ENCODE measurements at places on chromosomes 1 and 21. TPM values are rescaled to one million over a fixed set of nuclear protein-coding genes. Genes with fewer than 3 reads are reported as not detected.

DNA sequence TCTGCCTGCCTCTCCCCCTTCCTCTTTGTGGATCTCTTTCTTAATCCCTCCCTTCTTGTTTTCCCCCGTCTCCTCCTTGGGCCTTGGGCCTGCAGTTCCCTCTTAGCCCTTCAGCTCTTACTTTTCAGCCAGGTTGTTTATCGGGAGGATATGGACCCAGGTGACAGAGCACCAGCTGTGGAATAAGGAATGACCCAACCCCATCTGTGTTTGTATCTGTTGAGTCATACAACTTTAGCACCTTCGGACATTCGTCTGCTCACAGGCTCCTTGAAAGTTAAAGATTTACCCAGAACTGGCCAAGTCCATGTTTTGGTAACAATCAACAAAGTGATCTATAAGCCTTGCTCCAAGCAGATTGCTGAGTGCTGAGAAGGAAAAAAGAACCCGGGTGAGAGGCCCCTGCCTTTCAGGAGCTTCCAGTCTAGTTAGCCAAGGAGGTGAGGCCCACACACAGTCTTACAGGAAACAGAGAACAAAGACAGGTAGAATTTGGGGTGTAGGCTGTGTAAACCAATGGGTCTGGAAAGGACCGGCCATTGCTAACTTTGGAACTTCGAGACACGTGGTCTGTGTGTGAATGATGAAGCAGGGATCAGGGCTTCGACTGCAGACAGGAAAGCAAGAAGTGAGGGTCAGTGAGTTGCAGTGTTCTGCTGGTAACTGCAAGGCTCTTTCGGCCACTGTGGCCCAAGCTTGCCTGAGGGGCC is 66.7 kb upstream of the F3 start:
- no peak for DNase-seq

- DNase-seq: no peak
Observed at GRCh38 chr1:119002028-119002686, 14.0 kb upstream of the TBX15 start.

DNA sequence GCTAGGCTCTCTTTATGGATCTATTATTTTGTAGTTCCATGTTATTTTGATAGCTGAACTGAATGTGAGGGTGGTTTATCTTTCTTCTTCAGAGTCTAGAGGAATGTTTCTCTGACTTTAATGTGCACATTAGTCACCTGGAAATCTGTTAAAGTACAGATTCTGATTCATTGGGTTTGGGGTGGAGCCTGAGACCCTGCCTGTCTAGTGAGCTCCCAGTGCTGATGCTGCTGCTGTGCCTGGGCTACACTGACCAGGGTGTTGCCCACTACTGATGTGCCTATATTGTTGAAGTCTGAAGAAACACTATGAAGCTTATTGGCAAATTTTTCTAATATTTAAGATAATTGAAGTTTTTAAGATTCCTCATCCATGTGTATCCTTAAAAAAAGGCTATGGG is 35.9 kb downstream of the CD46 start:
- no peak for DNase-seq

DNA sequence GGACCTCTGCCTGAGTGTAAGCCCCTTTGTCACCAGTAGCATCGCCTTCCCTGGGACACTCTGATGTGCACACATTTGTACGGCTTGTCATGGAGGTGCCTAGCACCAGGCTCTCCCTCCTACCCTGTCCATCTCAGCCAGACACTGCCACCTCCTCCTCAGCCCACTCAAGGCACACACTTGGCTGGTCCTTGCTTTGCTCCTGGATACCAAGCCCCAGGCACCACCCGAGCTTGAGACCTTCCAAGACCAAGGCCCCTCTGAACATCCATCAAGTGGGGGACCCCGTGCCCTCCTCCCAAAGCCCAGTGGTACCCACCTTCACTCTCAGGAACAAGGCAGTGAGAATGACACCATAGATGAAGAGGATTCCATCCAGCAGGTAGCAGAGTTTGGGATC is 78.0 kb downstream of the CD247 start:
- DNase-seq: no peak

FAM3B gene
- polyA plus RNA-seq: 21.4 TPM

GRCh38 chr1:73100216-73100615 is 817.9 kb upstream of the NEGR1 start:
- no peak for DNase-seq

DNA sequence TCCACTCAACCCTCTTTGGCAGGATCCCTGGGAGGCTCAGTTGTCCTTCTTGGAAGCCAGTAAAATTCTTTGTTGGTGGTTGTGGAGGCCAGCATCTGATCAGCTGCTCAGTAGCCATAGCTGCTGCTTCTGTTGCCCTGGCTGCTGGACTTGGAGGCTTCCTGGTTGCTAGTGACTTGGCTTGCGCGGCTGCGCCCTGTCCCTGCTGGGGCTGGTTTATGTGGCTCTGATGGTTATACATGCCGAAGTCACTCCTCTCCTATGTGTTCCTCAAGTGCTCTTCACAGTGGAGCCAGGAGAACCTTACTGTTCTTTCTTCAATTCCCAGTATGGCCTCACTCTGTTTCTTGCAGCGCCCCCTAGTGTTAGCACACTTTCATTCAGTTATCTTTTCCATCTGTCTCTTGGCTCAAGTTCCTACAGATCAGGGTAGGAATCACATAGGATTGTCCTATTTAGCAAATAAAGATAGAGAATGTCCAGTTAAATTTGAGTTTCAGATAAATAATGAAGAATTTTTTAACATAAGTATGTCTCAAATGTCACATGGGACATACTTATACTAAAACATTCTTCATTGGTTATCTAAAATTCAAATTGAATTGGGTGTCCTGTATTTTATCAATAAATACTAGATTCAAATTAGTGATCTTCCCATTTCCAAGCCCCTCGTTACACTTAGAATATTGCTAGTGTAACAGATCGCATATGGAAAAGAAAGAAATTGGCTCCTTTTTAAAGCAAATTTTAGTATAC is 176.5 kb downstream of the TGFB2 start:
- DNase-seq: no peak

DNA sequence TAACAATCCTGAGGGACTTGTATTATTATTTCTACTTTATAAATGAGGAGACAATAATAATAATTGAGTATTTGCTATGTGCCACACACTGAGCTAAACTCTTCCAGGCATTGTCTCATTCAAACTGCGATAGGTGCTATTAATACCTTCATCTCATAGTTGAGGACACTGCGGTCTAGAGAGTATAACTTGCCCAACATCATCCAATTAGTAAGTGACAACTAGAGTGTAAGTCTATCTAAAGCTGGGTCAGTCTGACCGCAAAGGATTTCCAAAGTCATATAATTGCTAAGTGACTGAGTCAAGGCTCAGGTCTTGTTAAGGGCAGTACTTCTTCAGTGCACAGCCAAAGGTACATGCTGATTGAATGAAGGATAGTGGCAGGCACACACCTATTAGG is 9.7 kb downstream of the BCL9 start:
- DNase-seq: no peak

- DNase-seq: no peak
Observed at GRCh38 chr1:109470245-109470644, 3.9 kb downstream of the SYPL2 start.

MTARC2 gene
- 81.7 TPM for polyA plus RNA-seq

LYPLA2 gene
- polyA plus RNA-seq: 47.0 TPM

AUNIP gene
- 3.1 TPM for polyA plus RNA-seq

OXCT2 gene
- polyA plus RNA-seq: 0.58 TPM

- DNase-seq: no peak
Observed at GRCh38 chr21:31552826-31553225, 106.7 kb upstream of the SOD1 start.

DNA sequence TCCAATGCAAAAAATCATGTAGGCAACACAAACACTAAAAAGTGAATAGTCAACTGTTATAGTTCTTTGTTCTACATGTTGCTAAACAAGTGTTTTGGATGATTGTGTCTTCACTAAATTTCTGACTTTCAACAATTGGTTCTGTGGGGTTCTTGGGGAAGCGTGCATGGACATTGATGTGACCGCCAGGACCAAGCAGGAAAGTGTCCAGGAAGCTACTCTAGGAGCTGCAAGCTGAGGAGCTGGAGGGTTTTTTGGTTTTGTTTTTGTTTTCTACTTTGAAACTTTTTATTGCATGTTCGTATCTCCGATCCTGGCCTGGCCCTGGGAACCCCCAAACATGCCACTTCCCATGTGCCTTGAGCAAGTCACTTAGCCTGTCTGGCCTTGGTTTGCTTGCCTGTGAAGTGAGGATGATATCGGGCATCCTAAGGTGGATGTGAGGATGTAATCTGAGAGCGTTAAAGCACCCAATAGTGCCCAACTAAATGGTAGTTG is 8.0 kb downstream of the TMPRSS3 start:
- no peak for DNase-seq

DNA sequence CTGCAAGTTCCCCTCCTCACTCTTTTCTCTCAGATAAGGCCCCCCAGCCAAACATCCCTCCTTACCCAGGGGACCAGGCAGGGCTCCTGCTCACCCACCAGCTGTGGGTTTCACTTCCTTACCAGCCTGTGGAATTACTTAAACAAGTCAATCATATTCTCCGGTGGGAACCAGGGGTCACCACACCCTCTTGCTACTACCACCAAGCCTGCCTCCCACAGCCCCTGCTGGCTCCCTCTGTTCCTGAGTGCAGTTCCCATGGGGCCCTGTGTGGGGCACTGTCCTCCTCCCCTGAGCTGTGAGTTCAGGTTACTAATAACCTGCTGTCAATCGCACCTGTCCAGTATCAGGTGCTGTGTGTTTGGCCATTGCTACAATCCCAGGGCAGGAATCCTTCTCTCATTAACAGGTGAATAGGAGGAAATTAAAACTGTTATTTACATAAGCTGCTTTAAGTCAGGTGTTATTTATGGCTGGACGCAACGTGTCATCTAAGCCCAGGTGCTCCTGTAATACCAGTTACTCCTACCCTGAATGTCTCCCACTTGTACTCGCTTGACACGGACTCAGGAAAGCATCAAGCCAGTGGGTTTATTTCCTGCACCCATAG is 53.1 kb upstream of the LBR start:
- DNase-seq: no peak

All from left lung (tissue), 14 donors.